ENCODE measurements at places on chromosomes 13 and 19. TPM values are rescaled to one million over a fixed set of nuclear protein-coding genes. Genes with fewer than 3 reads are reported as not detected.

DNA sequence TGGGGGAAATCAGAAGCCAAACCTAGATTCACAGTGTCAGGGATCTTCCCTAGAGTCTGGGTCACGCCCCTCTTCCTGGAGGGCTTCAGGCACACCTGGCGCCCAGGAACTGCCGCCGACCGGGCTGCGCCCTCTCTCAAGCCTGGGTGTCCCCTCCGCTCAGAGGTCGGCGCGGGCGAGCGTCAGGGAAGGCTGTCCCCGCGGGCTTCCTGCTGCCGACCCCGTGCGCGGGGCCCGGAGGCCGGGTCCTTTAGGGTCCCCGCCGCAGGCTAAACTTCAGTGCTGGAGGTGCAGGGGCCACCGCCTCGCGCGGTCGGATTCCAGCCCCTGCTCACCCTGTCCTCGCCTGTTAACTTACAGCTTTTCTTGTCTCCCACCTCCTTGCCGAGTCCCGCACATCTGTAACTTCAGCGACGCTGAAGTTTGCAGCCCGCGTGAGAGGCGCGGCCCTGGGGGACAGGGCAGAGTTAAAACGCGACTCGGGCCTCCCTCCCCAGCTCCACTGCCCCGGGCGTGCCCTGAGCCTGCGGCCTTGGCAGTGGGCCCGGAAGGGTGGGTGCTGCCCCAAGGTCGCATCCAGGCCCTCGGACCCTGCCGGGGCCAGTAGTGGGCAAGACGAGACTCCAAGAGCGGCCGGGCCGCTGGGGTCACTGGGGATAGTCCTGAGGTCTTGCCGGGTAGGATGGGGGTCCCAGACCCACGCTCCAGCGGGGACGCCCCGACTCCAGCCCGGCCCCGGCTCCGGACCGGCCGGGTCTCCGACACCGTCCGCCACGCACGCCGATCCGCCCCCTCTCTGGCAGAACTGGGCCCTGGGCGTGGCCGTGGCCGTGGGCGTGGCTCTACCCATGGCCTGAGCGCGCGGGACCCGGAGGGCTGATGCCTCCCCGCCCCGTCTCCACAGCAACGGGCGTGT is 95.6 kb upstream of the ZNF98 start:
- DNase-seq = no peak

DNA sequence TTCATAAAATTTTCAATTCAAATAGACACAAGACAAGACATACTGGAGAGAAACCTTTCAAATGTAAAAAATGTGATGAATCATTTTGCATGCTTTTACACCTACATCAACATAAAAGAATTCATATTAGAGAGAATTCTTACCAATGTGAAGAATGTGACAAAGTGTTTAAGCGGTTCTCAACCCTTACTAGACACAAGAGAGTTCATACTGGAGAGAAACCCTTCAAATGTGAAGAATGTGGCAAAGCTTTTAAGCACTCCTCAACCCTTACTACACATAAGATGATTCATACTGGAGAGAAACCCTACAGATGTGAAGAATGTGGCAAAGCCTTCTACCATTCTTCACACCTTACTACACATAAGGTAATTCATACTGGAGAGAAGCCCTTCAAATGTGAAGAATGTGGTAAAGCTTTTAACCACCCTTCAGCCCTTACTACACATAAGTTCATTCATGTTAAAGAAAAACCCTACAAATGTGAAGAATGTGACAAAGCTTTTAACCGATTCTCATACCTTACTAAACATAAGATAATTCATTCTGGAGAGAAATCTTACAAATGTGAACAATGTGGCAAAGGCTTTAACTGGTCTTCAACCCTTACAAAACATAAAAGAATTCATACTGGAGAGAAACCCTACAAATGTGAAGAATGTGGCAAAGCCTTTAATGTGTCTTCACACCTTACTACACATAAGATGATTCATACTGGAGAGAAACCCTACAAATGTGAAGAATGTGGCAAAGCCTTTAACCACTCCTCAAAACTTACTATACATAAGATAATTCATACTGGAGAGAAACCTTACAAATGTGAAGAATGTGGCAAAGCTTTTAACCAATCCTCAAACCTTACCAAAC is 24.6 kb upstream of the ZNF431 start:
- DNase-seq = no peak

DNA sequence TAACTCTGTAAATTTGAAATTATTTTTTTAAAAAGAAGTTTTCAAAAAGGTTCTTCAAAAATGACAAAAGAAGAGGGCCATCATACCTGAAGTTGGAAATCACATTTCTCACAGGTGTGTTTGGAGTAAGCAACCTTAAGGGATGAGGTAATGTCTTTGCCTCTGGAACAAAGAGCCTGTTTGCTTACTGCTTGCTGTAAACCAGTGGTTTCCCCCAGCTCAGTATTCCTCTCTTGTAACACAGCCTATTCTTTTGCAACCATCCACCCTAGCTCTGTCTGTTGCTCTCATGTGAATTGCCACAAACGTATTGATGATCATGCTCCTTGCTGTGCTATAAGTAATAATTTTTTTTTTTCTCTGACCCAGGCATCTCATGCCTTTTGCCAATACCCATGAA is 38.1 kb downstream of the UCHL3 start:
- no peak for DNase-seq

CPT1C gene
- 0.48 TPM for total RNA-seq

Measured in esophagus squamous epithelium (tissue), 5 donors.